Activated naive CD4-positive, alpha-beta T cell treated with Interleukin-2 at 50 U/mL for 16 hours (primary cell): ENCODE measurements at places on chromosomes 2 and 18.

DNA sequence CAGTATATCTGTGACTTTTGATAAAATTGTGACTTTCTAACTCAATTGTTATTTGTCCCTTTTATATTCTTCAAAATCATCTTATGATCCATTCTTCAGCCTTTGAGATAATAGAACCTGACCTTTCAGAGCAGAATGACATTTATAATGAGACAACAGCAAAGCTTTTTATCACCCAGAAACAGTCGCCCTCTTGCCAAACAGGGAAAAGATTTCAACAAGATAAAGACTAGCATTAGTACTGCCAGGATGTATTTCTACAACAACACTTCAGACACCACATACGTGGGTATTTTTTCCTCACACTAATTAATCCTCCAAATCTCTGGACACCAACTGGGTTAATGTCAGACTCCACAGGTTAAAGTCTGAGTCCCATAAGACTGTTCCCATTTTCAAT, 249.0 kb downstream of the ZNF804A start:
- no peak for DNase-seq

DNA sequence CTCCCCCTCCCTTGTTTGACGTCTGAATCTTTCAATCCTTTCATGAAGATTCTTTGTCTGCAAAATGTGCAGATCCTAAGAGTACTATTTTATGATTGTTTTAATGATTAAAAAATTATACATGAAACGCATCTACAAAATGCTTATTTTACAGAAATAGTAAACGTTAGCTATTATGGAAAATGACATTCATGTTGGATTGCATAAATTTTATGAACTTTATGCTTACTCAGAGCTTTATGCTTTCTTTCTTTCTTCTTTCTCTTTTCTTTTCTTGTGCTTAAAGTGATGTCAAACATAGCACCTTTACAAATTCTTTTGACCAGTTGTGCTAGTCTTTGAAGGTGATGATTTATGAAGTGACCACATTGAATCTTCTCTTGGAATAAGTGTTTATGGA, 805.4 kb downstream of the ADCYAP1 start:
- DNase-seq, result no peak

DNA sequence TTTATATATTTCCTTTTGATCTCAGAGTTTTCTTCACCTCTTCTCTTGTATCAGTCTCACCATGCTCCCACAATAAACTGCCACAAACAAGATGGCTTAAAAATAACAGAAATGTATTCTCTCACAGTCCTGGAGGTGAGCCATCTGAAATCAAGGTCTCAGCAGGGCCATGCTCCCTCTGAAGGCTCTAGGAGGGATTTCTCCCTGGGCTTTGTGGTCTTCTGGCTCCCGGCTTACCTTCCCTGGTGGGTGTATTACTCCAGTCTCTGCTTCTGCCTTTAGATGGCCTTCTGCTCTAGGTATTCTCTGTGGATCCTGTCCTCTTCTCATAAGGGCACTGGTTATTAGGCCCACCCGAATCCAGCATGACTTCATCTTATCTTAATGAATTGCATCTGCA, 994.7 kb upstream of the POU3F3 start:
- DNase-seq, result no peak

DNA sequence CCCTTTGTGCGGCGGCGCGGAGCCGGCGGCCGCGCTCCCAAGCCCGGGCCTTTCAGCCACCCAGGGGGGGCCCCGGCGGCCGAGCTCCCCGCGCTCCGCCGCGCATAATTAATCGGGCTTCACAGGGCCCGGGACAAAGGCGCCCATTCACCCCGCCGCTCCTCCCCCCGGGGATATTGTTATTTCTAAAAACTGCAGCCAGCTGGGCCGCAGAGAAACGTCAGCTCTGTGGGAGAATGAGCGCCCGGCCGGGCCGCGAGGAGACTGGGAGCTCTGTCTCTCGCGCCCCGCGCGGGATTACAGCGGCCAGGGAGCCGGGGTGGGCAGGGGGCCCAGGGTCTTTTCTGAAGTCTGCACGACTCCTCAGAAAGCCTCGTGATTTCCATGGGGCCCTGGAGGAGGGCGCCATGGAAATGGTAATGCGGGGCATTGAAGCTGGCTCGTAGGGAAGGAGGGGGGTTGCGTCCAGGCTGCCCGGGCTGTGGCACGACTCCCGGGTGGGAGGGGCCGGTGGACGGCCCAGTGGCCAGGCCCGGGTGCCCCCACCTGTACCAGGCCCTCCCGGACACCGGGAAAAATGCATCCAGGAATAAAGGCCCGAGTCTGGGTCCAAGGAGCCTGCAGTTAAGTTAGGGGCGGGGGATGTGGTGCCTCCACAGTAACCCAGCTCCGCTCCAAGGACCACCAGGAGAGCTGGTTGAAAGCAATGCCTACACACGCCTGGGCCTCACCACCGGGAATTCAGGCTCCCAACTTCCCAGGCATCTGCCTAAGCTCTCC, 125.3 kb downstream of the ZFP36L2 start:
- DNase-seq, result no peak

DNA sequence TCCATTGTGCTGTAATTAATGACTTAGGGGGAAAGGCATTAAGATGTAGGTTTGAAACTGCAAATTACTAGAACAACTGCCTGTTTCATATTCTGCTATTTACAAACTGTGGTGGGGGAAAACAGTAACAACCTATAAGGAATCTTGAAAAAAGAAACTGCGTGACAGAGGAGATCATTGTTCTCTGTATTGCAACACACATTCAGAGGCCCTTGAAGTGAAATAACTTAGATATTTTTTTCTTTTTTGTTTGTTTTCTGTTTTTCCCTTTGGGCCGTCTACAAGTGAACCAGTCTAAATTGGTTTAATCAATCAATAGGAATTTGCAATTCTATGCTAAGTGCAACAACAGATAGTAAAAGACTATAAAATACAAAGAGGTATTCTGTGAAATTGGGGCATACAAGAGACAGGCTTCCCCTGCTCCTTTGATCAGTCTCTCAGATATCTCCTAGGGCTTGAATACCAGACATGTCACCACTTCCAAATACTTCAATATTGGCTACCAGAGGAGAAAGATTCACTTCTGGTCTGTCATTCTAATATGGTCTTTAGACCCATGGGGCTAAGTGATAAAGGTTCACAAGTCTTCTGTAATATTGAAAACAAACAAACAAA, 2055.1 kb upstream of the CELF4 start:
- no peak for DNase-seq
